ENCODE measurements at places on chromosomes 6 and 20. TPM values are rescaled to one million over a fixed set of nuclear protein-coding genes. Genes with fewer than 3 reads are reported as not detected.

FAM217A gene
- total RNA-seq: not detected

EBF4 gene
- 31.0 TPM for total RNA-seq

ARMC12 gene
- total RNA-seq: 1.1 TPM

PSORS1C2 gene
- not detected for total RNA-seq

PEDS1 gene
- 27.4 TPM for total RNA-seq

KCNK15 gene
- total RNA-seq: 0.71 TPM

GRCh38 chr20:31685853-31686643 is 36.6 kb downstream of the BCL2L1 start:
- DNase-seq: no peak

DNA sequence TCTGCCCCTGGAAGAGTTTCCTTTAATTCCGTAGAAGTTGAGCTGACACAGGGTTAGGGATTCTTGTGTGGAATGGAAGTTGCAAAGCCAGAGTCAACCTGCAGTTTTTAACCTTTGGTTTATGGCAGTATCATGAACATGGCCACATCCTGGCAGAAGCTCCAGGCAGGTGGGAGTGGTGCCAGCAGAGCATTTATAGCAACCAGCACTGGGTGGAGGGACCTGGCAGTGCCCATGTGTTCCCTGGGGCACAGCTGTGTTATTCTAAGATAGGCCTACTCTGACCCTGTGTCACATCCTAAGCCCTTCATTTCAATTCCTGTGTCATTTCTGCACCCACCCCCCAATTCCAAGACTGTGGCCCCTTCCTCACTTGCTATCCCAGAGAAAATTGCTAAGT is 26.1 kb upstream of the ZNF831 start:
- DNase-seq: no peak

GRCh38 chr6:18081025-18081668 is 41.3 kb downstream of the NHLRC1 start:
- DNase-seq: no peak

DNA sequence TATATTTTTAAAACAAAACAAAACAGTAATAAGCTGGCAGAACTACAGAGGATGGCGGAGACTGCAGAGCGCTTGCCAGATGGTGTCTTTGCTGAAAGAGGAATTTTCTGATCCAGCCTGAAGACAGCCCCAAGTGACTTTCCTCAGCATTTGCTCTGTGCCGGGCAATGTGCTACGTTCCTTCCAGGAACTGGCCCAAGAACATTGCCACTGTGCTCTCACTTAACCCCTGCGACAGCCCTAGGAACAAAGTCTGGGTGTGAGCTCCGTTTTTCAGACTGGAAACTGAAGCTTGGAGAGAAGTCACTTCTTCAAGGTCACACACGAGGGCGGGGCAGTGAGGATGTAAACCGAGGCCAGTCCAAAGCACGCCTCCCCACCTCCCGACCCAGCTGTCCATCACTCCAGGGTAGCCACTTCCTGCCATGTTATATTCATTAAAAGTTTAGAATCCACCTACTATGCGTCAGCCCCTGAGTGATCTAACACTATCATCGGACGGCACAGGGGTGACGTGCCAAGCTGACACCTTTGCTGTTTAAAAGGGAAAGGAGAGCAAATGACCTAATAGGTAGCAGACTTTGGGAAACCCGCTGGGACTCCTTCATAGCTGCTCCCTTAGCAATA is 22.3 kb upstream of the BMP7 start:
- no peak for DNase-seq

GRCh38 chr6:138987080-138987642 is 892 bp downstream of the REPS1 start:
- peak; percentile 66 for DNase-seq

DNA sequence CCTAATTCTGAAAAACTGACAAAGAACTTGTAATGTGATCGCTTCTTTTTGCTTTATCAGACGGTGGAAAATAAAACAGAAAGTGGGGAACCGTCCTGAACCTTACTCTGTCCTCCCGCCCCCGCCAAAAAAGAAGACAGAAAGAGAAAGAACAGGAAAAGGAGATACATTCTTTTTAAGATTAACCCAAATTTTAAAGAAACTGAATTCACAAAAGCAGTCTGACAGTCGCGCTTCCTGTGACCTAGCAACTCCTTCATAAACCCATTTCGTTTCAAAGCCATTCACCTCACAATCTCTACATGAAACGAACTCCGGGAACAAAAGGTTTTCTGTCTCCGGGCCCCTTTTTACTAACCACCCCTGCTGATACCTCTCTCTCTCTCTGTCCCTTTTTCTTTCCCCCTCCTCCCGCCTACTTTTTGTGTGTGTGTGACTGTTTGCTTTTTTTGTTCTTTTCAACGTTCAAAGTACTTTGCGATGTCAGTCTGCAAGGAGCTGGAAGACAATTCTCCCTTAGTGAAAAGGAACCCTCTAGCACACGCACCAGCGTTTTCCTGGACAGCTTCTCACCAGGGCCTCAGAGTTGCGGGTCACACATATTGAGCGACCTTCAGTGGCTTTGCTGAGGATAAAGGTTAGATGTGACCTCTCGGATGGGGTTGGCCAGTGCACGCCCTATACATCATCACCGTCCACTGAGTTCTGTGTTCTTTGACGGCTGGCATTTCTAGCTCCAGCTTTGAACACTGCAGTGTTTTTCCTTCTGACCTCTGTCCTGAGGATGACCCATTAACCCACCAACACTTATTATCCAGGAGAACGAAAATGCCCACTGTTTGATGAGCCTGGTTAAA is 530 bp upstream of the NEDD9 start:
- no peak for DNase-seq

DNA sequence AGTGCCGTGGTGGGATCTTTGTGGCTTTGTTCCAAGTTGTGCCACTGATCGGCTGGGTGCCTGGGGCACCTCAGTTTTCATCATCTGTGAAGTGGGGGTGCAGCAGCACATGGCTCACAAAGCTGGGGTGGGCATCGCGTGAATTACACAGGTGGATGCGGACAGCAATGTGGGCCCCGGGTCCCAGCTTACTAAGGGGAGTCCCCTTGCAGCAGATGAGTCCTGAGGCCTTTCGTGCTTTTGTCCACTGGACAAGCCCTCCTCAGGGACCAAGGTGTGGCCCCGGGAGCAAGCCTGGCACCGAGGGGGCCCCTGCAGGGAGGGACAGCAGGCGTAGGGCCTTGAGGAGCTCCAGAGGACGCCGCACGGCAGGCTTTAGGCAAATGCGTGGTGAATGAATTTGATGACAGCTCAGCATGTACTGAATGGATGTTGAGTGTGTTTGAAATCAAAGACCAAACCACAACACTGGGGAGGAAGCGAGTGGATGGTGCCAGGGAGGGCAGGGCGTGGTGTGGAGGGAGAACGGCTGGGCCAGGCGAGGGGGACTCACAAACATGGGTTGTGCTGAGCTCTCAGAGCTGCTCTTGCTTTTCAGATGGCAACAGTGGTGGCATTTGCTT is 53.2 kb downstream of the IRF4 start:
- no peak for DNase-seq

GRCh38 chr6:112408522-112408921 is 61.4 kb downstream of the RFPL4B start:
- no peak for DNase-seq

- no peak for DNase-seq
Observed at GRCh38 chr20:63507083-63507743, 8.3 kb upstream of the EEF1A2 start.

DNA sequence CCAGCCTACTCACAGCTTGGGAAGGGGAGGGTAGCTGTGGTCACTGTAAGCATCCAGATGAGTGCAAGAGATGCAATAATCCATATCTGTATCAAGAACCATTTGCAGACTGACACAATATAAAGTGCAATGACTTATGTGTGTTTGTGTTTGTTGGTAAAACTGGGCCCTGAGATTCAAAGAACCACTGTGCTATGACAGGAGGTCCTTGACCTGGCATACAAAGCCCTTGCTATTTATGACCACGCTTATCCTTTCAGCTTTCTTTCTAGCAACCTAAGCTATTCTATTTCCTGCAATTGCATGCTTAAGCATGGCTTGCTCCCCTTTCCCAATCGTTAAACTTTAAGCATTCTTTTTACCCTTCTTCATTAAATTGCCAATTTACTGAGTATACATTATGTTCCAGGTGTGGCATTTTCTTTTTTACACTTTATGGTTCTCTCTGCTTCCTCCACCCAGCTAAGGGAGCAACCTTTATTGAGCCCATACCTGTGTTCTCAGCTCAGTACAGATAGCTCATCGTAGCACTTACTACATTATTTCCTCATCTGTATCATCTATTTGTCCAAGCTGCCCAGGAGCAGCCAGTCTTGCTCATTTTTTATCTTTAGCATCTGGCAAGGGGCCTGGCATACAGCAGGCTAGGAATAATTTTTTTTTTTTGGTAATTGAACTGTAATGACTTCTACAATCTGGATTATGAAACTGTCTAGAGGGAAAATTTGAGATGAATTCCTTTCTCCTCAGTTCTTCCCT is 3.5 kb downstream of the MCUR1 start:
- DNase-seq: no peak

DNA sequence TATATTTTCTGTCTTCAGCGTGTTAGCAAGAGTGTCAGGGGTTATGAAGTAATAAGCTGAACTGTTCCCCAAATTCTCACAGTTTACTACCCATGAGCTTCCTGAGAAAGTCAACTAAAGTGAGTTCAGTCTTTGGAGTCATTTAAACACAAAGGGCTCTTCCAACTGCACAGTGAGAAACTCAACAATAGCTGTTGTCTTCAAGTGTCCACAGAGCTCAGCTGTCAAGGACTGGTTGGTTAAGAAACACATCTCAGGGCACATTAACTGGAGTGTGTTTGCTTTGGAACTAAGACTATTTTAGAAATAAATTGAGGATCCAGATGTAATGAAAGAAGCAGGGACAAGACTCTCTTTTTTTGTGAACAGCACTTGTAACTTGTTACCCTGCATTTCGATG is 241.4 kb upstream of the SOX4 start:
- no peak for DNase-seq

- DNase-seq: no peak
Observed at GRCh38 chr6:167125410-167125809, 2.5 kb downstream of the CCR6 start.

DNA sequence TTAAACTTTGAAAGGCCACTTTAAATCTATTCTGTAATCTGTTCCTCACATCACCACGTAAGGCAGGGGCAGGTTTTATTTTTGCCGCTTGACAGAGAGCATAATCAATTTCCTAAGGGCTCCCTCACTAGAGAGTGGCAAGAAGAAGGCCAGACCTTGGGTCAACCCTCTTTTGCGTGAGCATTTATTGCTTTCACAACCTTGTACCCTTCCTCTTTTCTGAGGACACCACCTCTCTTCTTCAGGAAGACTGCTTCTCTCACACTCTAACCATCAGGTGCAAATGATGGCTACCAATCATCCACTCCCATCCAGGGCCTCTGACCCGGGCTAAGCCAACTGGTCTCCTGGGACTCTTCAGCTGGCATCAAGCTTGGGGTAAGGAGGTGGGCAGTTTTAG is 25.2 kb upstream of the QKI start:
- no peak for DNase-seq

- DNase-seq: no peak
Observed at GRCh38 chr6:167293590-167294091, 2.5 kb downstream of the UNC93A start.

- DNase-seq: no peak
Observed at GRCh38 chr6:137767465-137767864, 99.6 kb upstream of the TNFAIP3 start.

- no peak for DNase-seq
Observed at GRCh38 chr6:31130751-31131150, 8.1 kb downstream of the PSORS1C2 start.

GRCh38 chr6:15287670-15288375 is 42.0 kb downstream of the JARID2 start:
- no peak for DNase-seq

DNA sequence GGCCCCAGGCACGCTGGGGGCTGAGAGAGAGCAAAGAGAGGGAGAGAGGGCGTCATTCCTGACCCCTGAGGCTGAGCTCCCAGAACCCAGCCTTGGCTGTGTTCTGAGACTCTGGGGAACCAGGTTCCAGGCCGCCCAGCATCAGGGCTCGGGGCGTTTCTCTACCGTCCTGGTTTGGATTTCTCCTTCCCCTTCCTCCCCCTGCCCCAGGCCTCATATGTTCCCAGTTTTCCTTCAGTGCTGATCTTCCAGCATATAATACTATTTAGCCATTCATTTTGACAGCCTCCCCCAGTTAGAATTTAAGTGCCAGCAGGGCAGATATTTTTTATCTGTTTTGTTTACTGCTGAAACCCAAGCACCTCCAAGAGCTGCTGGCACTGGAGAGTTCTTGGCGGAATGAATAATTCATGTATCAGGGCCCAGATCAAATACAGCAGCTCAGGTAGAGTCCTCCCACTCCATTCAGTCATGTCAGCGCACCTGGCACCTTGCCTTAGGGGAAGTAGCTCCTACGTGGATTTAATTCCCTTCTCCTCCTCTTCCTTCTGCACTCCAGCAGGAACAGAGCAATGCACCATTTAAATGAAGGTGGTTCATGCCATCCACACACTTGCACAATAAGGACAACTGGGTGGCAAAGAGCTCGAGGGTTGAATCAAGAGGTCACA is 23.4 kb upstream of the FRMD1 start:
- DNase-seq: no peak

DNA sequence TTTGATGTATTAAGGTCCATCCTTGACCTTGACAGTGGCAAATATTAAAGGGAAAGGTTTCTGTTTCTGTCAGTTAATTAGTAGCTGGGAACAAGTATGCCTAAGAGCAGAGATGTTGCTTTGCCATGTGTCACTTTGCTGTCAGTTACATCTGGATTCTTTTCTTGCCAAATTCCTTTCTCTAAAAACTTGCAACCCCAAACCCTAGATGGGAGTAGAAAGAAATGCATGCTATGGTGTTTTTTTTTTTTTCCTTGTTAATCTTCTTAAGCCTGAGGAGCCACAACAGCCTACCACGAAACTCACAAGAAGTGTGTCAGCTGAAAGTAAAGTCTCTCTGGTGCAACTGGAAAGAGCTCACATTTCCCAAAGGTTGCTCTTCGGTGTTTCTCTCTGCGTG is 18.0 kb upstream of the CLDN20 start:
- DNase-seq: no peak

- DNase-seq: no peak
Observed at GRCh38 chr6:31430449-31430848, 27.1 kb downstream of the MICA start.

GRCh38 chr6:144194293-144194810 is 44.0 kb downstream of the STX11 start:
- DNase-seq: no peak

DNA sequence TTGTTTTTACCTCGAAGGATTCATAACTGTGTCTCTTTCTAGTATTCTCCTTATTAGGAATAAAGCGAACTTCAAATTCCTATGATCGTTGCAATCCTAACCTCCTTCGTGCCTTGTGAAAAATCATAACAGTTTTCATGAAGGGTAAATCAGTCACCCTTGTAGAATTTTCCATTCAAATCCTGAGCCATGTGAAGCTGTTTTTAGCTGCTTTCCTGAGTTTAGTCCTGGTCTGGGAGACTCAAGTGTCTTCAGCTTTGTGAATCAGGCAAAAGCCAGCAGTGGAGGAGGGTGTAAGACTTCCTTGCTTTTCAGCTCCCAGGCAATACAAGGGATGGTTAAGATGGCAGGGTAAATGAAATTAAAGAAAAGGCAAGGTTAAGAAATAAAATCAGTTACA is 24.3 kb downstream of the GCNT2 start:
- no peak for DNase-seq
